ENCODE measurements at places on chromosomes 1 and 21.

DNA sequence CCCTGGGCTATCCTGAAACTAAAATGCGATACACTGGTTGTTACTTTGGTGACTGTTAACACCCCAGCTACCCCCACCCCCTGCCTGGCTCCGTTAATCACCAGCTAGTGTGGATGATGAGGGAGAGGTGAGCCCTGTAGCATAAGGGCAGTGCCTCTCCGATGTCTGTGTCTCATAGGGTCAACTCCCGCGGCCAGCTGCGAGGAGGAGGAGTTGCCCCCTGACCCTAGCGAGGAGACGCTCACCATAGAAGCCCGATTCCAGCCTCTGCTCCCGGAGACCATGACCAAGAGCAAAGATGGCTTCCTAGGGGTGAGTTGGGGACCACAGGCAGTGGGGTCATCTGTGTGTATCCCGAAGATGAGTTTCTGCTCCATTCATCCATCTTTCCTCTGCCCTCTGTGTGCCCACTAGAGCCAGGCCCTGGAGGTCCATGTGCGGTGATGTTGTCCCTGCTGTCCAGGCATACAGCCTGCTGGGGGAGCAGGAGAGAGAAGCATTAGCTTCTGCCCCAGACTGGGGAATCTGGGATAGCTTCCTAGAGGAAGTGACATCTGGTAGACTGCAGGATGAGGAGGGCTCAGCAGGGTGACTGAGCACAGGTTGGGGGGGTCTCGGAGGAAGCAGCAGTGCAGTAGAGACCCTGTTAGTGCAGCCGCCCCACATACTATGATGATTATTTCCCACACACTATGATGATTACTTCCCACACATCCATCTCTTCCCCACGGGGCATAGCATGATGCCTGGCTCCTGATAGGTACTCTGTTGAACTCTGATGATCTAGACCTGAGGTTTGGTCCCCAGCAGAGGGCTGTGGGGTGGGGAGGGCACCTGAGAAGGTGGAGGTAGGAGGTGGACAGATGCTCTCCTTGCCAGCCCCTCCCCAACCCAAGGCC is 5.2 kb downstream of the SELENON start:
- DNase-seq: no peak

GRCh38 chr1:155012026-155012546 is 9.5 kb downstream of the ZBTB7B start:
- DNase-seq: peak; percentile 69

DNA sequence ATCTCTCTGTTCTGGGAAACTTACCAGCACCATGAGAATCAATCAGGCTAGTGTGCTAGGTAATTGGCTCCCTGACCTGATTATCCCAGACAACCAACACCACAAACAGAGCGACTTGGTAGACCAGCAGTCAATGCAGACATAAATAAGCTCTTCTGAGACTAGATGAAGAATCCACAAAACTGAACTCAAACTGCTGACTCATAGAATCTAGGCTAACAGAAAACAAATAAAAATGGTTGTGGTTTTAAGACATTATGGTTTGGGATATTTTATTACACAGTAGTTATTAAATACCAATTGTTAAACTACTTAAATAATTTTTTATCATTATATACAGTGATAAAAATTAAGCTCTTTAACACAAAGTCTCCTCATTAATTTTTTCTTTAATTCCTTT is 535.7 kb downstream of the COL11A1 start:
- DNase-seq: no peak

- DNase-seq: no peak
Measured at GRCh38 chr1:45491487-45492260, 711 bp upstream of the TESK2 start.

DNA sequence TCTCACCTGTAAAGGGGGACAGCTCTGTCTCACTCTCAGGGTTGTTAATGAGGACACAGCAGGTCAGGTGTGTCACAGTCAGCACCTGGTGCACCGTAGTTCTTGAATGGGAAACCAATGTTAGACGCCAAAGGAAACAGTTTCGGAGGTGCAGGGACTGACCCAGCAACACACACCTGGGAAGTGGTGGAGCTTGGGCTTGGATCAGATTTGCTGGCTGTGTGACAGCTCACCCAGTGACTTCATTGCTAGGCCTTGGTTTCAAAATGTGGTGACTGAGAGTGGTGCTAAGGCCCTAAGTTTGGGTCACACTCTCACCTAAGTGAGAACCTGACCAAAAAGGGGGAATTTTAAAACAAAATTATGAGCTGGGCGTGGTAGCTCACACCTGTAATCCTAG is 34.9 kb downstream of the ALPL start:
- no peak for DNase-seq

GRCh38 chr21:44966135-44967081 is 26.6 kb downstream of the SLX9 start:
- DNase-seq: no peak

- DNase-seq: no peak
Measured at GRCh38 chr1:17128361-17128760, 9.1 kb upstream of the PADI2 start.

GRCh38 chr1:77514921-77515776 is 167.3 kb downstream of the ZZZ3 start:
- no peak for DNase-seq

- DNase-seq: no peak
Measured at GRCh38 chr1:27590917-27591508, 12.9 kb downstream of the AHDC1 start.

DNA sequence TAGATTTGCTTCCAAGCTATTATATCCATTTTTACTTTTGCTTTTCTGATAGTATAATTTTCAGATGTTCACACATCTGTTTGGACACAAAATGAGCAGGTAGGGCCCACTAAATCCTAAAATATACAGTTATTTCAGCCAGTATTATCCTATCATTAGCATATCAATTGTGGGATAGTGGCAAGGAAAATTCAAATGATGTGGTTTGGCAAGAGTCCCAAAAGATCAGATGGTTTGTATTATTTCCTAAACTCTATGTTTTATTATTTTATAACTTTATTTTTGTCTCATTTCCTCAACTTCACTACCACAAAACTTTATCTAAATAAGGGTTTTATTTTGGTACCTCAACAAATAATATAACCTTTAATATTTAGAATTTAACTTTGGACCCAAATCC is 1659.6 kb downstream of the NCAM2 start:
- DNase-seq: no peak

GRCh38 chr21:30689822-30690221 is 28.8 kb downstream of the KRTAP21-3 start:
- no peak for DNase-seq

DNA sequence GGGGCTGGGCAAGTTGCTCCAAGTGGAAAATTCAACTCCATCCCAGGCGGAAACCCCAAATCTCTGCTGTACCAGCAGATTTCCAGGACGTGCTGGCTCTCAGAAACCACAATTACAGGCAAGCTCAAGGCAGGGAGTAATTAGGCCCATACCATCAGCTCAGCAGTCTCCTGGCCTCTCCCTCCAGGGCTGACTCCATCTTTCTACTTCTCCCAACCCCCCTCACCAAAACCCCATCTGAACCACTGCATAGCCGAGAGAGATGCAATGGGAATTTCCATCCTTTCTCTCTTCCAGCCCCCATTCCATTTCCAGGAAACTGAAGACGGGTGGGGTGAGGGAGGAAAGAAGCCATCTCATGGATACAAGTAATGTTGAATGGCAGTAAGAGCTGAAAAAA is 41.2 kb downstream of the ARHGEF11 start:
- no peak for DNase-seq

GRCh38 chr1:156571261-156571852 is 1.0 kb downstream of the IQGAP3 start:
- DNase-seq: no peak
